Psoas muscle (tissue), 8 donors: ENCODE measurements at places on chromosomes 16 and 17.

DNA sequence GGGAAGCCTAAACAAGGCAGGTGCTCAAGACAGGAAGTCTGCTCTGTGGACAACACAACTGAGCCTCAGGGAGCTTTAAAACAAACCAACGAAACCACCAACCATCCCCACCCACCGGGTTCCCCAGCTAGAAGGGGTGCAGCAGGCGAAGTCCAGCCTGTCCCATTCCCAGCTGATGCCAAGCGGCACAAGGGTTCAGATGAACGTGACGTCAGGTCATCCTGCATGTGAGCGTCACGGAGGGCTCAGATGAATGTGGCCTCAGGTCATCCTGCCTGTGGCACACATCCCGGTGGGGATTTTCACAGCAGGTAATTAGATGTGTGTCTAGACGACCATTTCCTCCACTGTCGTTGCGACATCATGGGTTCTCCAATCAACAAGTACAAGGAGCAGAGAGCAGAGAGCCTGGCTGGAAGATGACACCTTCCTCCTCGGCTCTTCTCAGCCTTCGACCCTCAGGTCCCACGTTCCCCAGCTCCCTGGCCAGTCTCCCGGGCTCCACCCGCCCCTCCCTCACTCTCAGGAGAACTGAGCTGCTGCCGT lies 246.5 kb downstream of the FOXL1 start:
- no peak for DNase-seq

DNA sequence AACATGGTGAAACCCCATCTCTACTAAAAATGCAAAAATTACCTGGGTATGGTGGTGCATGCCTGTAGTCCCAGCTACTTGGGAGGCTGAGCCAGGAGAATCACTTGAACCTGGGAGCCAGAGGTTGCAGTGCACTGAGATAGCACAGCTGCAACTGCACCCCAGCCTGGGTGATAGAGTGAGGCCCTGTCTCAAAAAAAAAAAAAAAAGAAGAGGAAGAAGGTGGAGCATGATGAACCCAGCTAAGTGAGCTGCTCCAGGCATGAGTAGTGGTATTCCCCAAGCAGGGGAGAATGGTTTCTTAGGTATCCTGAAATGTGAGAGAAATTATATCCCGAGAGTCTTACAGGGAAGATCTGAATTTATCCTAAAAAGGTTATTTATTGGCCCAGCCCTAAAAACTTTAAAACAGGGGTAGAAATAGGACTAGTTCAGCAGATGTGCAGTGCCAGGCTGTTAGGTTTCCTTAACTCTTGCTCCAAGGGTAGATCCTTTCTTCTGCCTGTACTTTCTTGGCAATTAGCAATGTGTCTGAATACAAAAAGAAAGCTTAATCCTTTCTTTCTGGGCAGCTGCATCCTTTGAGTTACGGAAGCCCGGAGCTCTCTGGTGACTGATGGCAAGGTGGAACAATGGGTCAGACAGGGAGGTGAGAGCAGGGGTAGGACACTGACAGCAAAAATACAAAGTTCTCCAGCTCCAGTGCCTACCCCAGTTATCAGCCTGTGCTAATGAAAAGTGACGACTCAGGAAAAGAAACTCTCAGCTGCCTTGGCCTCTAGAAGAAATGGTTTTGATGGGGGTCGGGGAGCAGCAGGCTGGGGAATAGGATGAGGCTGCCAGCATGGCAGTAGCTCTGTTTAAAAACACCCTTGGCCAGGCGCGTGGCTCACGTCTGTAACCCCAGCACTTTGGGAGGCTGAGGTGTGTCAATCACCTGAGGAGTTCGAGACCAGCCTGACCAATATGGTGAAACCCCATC lies 36.5 kb upstream of the TOB1 start:
- no peak for DNase-seq

GRCh38 chr17:44502598-44503146 lies 534 bp downstream of the GPATCH8 start:
- DNase-seq = peak; percentile 67

- DNase-seq = no peak
Measured at GRCh38 chr17:17792551-17793377, 44.0 kb downstream of the SREBF1 start.

DNA sequence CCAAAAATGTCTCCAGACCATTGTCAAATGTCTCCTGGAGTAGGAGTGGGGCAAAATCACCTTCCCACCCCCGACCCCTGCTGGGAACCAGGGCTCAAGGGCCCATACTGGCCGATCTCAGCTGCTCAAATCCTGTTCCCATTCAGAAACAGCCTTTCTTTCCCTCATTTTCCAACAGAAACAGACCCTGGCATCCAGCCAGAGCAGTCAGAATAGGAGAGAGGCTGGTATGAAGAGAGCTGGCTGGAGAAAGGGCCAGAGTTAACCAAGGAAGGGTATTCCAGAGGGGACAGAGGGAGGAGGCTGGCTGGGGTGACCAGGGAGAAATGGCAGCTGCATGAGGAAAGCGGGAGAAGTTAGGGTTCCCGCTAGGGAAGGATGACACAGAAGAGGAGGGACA lies 199.1 kb downstream of the XYLT1 start:
- DNase-seq = no peak

DNA sequence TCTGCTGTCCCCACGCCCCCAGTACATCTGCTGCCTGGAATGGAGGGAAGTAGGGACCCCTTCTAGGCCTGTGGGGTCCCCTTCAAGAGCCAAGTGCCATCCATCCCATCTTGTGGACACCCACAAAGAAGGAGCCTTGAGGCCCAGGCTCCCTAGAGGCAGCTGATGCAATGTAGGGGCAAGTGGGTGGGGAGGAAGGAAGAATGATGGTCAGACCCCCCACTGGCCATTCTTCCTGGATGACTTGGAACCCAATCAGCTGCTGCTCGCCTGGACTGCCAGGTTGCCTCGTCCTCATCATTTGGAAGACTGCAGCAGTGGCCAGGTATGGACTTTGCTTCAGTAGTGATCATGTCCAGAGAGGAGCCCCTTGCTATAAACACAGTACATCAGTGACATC lies 48.9 kb downstream of the SMPD3 start:
- no peak for DNase-seq
